ENCODE measurements at places on chromosomes 3 and 15. TPM values are rescaled to one million over a fixed set of nuclear protein-coding genes. Genes with fewer than 3 reads are reported as not detected.

Gene FGF7
- total RNA-seq: 1.5 TPM

Gene LRRFIP2
- 33.8 TPM for total RNA-seq

Gene TKT
- 381 TPM for total RNA-seq

Gene FGF12
- total RNA-seq: 19.3 TPM

Gene IL17RD
- total RNA-seq: 13.1 TPM
